ENCODE measurements at places on chromosomes 1 and 21. TPM values are rescaled to one million over a fixed set of nuclear protein-coding genes. Genes with fewer than 3 reads are reported as not detected.

- H3K36me3 ChIP-seq = no peaks in the 10 kb centered on the region
- H3K27me3 ChIP-seq = no peaks in the 10 kb centered on the region
- H3K4me3 ChIP-seq = no peak overlapping the region
- peaks cover 14% of the 10 kb centered on the region for H3K4me1 ChIP-seq
- H3K27ac ChIP-seq = no peak overlapping the region
- no peak for DNase-seq
Observed at GRCh38 chr1:93750955-93751354, 69.3 kb upstream of the BCAR3 start.

GRCh38 chr1:216904471-216904870 lies 181.2 kb upstream of the ESRRG start:
- H3K36me3 ChIP-seq = no peaks in the 10 kb centered on the region
- DNase-seq = no peak
- no peak overlapping the region for H3K27ac ChIP-seq
- H3K27me3 ChIP-seq = no peaks in the 10 kb centered on the region
- H3K4me1 ChIP-seq = no peaks in the 10 kb centered on the region

DNA sequence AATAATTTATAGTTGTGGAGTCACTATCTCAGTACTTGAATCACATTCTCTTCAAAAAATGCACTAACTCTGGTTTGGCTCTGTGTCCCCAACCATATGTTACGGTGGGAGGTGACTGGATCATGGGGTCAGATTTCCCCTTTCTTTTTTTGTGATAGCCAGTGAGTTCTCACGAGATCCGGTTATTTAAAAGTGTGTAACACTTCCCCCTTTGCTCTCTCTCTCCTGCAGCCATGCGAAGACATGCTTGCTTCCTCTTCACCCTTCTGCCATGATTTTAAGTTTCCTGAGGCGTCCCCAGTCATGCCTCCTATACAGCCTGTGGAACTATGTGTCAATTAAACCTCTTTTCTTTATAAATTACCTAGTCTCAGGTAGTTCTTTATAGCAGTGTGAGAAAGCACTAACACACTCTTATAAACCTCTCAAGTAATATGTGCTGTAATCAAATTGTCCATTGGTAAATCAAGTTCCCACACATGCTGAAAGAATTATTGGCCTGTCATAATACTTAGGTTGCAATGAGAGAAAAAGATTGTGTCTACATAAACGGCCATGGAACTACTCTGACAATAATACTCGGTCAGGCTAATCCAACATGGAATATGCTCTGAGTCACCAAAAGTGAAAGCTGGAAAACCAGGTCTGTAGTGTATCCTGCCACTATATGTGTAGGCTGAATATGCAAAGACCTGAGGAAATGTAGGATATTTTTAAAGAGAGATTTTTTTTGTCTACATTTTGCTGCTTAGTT lies 107.5 kb downstream of the SLC44A5 start:
- DNase-seq = peak; percentile 24
- H3K36me3 ChIP-seq = no peaks in the 10 kb centered on the region
- no peak overlapping the region for H3K27ac ChIP-seq
- H3K4me1 ChIP-seq = peaks cover 4% of the 10 kb centered on the region
- H3K4me3 ChIP-seq = no peak overlapping the region
- H3K27me3 ChIP-seq = no peaks in the 10 kb centered on the region

DNA sequence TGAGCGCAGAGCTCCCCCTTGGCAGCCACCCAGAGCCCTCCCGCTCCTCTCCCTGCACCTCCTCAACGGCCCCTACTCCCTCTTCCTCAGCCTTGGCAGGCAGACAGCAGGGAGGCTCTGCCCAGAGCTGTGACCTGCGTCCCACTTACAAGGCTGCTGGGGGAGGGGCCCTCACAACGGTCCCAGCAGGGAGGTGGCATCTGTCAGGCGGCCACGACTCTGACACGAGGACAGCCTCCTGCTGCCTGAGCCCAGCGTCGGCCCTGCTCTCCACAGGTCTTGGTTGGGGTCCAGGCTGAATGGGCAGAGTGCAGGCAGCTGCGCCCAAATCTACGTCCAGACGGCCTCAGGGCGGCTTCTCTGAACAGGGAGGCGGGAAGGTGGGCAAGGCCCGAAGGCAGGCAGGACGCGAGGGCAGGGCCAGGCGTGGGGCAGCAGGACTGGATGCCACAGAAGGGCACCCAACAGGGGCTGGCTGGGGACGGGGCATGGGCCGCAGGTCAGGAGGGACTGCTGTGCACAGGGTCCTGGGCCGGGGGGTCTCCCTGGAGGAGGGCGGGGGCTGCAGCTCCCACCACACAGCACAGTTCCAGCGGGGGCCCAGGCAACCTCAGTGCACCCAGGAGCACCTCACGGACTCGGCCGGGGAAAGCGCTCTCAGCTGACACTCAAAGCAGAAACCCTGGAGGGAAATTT lies 7.5 kb downstream of the SLC19A1 start:
- no peak overlapping the region for H3K27ac ChIP-seq
- no peak for DNase-seq
- peaks cover 17% of the 10 kb centered on the region for H3K36me3 ChIP-seq
- no peaks in the 10 kb centered on the region for H3K4me1 ChIP-seq

- DNase-seq = no peak
- H3K4me3 ChIP-seq = no peak overlapping the region
- H3K27ac ChIP-seq = no peak overlapping the region
- no peaks in the 10 kb centered on the region for H3K36me3 ChIP-seq
- H3K4me1 ChIP-seq = peaks cover 4% of the 10 kb centered on the region
Observed at GRCh38 chr21:36654796-36655325, 44.1 kb upstream of the SIM2 start.

DNA sequence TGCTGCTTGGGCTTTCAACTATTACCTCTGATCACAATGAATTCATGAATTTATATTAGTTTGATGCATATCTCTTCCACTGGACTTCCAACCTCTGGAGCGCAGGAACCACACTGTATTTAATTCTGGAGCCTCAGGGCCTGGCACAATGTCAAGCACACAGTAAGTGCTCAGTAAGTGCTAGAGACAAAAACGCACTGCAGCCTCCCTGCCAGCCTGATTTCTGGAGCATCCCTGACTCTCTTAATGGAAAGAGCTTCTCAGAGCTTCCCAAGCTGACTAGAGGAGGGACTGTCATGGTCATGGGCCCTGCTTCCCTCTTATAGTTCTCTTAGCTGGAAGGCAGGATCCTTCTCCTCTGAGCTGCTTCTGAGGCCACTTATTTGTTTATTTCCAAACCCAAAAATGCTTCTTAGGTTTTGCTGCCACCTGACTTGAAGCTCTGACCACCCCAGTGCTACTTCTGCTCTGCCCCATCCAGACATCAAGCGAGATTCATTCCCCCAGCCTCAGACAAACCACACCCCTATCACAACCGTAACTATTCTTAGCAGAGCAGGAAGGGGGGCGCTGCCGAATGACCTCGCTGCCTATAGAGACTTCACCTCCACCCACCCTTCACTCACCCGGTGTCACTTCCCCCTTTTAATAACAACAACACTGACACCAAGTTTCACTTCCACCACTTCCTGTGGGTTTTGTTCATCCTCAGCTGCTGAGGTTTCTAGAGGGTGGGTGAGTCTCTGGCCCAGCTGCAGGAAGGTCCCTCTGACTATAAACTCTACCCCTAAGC lies 33.6 kb downstream of the NUAK2 start:
- no peaks in the 10 kb centered on the region for H3K36me3 ChIP-seq
- peaks cover 55% of the 10 kb centered on the region for H3K4me1 ChIP-seq
- H3K27me3 ChIP-seq = no peaks in the 10 kb centered on the region
- DNase-seq = peak; percentile 73
- no peak overlapping the region for H3K4me3 ChIP-seq

- H3K4me1 ChIP-seq = peaks cover 16% of the 10 kb centered on the region
- no peak overlapping the region for H3K4me3 ChIP-seq
- DNase-seq = no peak
- no peaks in the 10 kb centered on the region for H3K27me3 ChIP-seq
- no peaks in the 10 kb centered on the region for H3K36me3 ChIP-seq
Observed at GRCh38 chr1:223214261-223214807, 71.3 kb upstream of the TLR5 start.

DNA sequence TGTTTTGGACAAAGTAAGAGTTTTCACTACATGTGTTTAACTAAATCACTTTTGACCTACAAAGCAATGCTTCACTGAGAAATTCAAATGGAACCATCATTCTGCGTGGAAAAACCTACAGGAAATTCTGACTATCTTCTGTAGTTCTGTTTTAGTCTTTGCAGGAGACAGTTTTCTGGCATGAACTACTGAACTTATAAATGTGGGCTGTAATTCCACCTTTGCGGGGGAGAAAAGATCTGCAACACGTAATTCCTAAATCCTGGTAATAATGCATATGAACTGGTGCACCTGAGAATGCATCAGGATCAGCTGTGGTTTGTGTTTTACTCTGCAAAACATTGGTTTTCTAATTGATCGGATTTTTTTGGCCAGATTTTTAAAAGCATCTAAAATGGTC lies 106.0 kb downstream of the VPS13D start:
- H3K4me1 ChIP-seq = peaks cover 14% of the 10 kb centered on the region
- no peaks in the 10 kb centered on the region for H3K27me3 ChIP-seq
- H3K27ac ChIP-seq = no peak overlapping the region
- no peak overlapping the region for H3K4me3 ChIP-seq

- H3K27ac ChIP-seq = no peak overlapping the region
- peaks cover 8% of the 10 kb centered on the region for H3K27me3 ChIP-seq
- H3K4me3 ChIP-seq = no peak overlapping the region
- no peaks in the 10 kb centered on the region for H3K36me3 ChIP-seq
- no peak for DNase-seq
Observed at GRCh38 chr1:222266223-222267196, 281.4 kb downstream of the HHIPL2 start.

GRCh38 chr21:35578347-35578782 lies 482.0 kb downstream of the SETD4 start:
- peaks cover 13% of the 10 kb centered on the region for H3K4me1 ChIP-seq
- no peak overlapping the region for H3K4me3 ChIP-seq

DNA sequence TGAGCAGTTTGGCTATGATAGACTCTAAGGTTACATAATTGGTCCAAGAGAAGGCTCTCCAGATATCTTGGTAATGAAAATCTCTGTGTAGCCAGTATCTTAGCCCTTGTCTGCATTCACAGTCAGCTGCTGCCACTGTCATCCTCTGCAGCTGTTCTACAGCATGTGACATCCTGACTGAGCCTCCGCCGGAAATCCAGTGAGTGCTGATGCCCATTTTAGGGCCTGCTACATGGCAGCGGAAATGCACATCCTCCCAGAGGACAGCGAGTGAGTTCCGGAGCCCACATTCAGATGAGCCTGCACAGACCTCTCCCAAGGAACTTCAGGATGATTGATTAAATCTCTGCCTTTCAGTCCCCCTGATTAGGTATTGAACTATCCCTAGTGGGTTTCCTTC lies 237.1 kb downstream of the HHIPL2 start:
- peak; percentile 87 for DNase-seq
- no peaks in the 10 kb centered on the region for H3K36me3 ChIP-seq
- no peak overlapping the region for H3K4me3 ChIP-seq
- peak overlapping the region; percentile 5 for H3K27ac ChIP-seq
- H3K27me3 ChIP-seq = no peaks in the 10 kb centered on the region

DNA sequence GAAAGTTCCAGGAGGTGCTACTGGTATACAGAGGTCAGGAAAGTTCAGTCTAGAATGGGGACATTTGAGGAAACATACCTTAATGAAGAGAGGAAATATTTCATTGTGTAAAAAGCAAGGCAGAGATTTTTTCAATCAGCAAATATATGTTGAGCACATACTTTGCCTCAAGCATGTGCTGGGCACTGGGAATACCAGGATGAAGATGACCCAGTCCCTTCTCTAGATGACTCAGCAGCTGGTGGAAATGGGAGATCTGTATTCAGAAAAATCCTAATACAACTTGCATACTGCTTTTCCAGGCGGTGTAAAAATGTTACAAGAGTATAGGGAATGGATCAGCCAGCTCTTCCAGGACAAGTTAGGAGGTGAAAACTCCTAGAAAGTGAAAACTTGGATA lies 229.3 kb downstream of the FGGY start:
- no peak overlapping the region for H3K27ac ChIP-seq
- DNase-seq = no peak
- no peaks in the 10 kb centered on the region for H3K36me3 ChIP-seq
- no peak overlapping the region for H3K4me3 ChIP-seq

GRCh38 chr21:31713973-31714740 lies 17.8 kb downstream of the SCAF4 start:
- no peaks in the 10 kb centered on the region for H3K27me3 ChIP-seq
- no peak for DNase-seq
- peaks cover 3% of the 10 kb centered on the region for H3K4me1 ChIP-seq
- H3K27ac ChIP-seq = no peak overlapping the region

GRCh38 chr1:50860702-50861101 lies 99.4 kb downstream of the FAF1 start:
- DNase-seq = no peak
- H3K4me3 ChIP-seq = no peak overlapping the region
- no peaks in the 10 kb centered on the region for H3K27me3 ChIP-seq

GRCh38 chr1:115077286-115077983 lies 11.9 kb downstream of the TSPAN2 start:
- DNase-seq = peak; percentile 71
- no peak overlapping the region for H3K27ac ChIP-seq
- peaks cover 9% of the 10 kb centered on the region for H3K4me1 ChIP-seq
- H3K27me3 ChIP-seq = no peaks in the 10 kb centered on the region
- no peaks in the 10 kb centered on the region for H3K36me3 ChIP-seq
- no peak overlapping the region for H3K4me3 ChIP-seq

DNA sequence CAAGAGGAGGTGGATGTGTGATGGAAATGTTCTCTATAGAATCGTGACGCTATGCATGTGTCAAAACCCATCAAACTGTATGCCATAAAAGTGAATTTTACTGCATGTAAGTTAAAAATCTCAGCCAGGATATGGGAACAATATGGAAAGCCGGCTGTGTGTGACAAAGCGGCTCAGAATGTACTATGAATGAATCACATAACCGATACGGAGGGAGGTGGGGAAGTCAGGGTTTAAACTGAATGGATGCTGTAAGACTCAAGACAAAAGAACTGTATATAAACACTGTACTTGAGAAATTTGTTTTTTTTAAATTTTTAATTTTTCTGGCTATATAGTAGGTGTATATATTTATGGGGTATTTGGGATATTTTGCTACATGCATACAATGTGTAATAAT lies 111.6 kb upstream of the PDE4B start:
- H3K27me3 ChIP-seq = no peaks in the 10 kb centered on the region
- H3K36me3 ChIP-seq = no peaks in the 10 kb centered on the region
- no peak overlapping the region for H3K27ac ChIP-seq

LMOD1 gene
- not detected for total RNA-seq

SRGAP2C gene
- 21.0 TPM for total RNA-seq

ZMYND12 gene
- total RNA-seq = not detected

TNNI3K gene
- not detected for total RNA-seq

PRELP gene
- not detected for total RNA-seq

RNF223 gene
- not detected for total RNA-seq

TP53BP2 gene
- 51.2 TPM for total RNA-seq

Data from SJCRH30 (cell line).